Right lung (tissue), 10 donors: ENCODE measurements at places on chromosomes 13 and 19. TPM values are rescaled to one million over a fixed set of nuclear protein-coding genes. Genes with fewer than 3 reads are reported as not detected.

The QPCTL gene
- polyA plus RNA-seq = 7.2 TPM

The ZNF154 gene
- 41.1 TPM for polyA plus RNA-seq

The CGB7 gene
- polyA plus RNA-seq = 0.41 TPM

The RASAL3 gene
- polyA plus RNA-seq = 3.3 TPM

The FXYD7 gene
- 0.36 TPM for polyA plus RNA-seq

The CGB5 gene
- 0.59 TPM for polyA plus RNA-seq

The ZNF358 gene
- polyA plus RNA-seq = 45.1 TPM

The RFPL4AL1 gene
- polyA plus RNA-seq = not detected

The PRDX2 gene
- polyA plus RNA-seq = 304 TPM

The TGFBR3L gene
- 0.23 TPM for polyA plus RNA-seq

The GJA3 gene
- 0.10 TPM for polyA plus RNA-seq

The ZNF497 gene
- 3.8 TPM for polyA plus RNA-seq

The LILRB3 gene
- polyA plus RNA-seq = 1.8 TPM

The LILRB1 gene
- 2.0 TPM for polyA plus RNA-seq

The ZNF844 gene
- polyA plus RNA-seq = 26.6 TPM

- DNase-seq = no peak
These were observed 47.5 kb upstream of the MED4 start for GRCh38 chr13:48142436-48142835.

GRCh38 chr19:10961073-10961860 lies 437 bp downstream of the SMARCA4 start:
- peak; percentile 29 for DNase-seq

DNA sequence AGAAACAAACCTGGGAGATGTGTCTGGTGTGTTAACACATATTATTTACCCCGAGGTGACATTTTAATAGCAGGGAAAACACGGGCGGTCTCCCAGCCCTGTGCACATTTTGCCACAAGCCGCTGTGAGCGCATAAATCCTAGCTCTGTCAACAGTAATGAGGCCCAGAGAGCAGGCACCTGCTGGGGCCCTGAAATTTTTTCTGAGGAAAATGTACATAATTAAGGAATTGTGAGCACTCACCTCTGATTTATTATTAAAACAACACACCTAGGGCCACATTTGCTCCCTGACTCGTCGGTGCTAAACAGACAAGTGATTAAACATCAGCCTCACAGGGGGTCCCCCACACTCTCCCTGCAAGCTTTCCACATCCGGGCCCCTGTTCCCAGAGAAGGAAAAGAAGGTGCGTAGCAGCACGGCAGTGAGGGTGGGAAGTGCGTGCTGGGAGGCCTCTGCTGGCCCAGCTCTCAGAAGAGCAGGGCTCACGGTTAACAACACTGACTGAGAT lies 616.3 kb downstream of the UQCRFS1 start:
- no peak for DNase-seq

- no peak for DNase-seq
These were observed 58.3 kb upstream of the ZNF507 start for GRCh38 chr19:32287086-32287485.

DNA sequence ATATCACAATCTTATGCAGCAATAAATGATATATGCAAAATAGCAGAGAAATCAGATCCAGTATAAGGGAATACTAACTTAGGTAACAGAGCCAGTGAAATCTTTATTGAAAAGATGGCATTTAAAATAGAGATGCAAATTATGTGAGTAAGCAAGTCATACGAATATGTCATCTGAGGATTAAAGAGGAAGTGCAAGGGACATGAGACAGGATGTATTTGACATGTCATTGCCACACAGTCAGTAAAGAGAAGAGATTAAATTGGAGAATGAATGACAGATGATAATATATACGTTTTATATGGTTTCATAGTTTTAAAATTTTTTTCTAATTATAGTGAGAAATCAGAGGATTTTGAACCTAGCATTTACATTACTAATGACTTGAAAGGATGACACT lies 426.4 kb downstream of the SLITRK5 start:
- no peak for DNase-seq

GRCh38 chr13:36915106-36915505 lies 4.9 kb downstream of the SMAD9 start:
- DNase-seq = no peak

- no peak for DNase-seq
These were observed 9.8 kb upstream of the USPL1 start for GRCh38 chr13:30607908-30608307.

GRCh38 chr13:40961214-40961613 lies 57.9 kb downstream of the ELF1 start:
- no peak for DNase-seq

GRCh38 chr13:51313619-51314018 lies 25.9 kb upstream of the SERPINE3 start:
- DNase-seq = no peak

DNA sequence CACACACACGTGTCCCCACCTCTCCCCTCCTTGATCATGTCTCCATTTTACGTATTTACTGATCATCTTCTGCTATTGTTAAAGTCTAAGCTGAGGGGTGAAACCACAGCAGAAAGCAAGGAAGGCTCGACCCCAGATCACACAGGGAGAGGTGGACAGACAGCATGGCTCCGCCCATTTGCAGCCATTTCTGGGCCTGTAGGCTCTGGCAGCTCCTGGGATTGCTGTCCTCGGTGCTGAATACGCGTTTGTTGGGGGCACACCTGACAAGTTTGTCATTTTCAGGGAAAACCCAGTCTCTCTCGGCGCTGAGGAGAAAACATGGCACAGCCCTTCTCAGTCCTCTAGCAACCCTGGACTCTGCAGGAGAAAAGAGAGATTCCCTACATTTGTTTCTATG lies 8.0 kb downstream of the TMEM86B start:
- DNase-seq = no peak

GRCh38 chr19:48510421-48511268 lies 990 bp downstream of the LMTK3 start:
- no peak for DNase-seq

DNA sequence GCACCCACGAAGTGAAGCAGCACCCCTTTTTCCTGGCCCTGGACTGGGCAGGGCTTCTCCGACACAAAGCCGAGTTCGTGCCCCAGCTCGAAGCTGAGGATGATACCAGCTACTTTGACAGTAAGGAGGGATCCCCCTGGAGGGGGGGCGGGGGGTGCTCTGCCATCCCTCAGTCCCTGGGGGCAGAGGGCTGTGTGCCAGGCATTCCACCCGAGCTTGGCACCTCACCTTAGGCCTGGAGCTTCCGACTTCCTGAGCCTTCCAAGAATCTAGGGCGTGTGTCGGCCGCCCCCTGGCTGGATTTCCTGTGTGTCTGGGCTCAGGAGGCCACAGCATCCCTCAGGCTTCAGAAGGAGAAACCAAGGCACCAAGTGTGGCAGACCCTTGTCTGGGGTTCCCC lies 15.7 kb upstream of the PIK3R2 start:
- DNase-seq = no peak

DNA sequence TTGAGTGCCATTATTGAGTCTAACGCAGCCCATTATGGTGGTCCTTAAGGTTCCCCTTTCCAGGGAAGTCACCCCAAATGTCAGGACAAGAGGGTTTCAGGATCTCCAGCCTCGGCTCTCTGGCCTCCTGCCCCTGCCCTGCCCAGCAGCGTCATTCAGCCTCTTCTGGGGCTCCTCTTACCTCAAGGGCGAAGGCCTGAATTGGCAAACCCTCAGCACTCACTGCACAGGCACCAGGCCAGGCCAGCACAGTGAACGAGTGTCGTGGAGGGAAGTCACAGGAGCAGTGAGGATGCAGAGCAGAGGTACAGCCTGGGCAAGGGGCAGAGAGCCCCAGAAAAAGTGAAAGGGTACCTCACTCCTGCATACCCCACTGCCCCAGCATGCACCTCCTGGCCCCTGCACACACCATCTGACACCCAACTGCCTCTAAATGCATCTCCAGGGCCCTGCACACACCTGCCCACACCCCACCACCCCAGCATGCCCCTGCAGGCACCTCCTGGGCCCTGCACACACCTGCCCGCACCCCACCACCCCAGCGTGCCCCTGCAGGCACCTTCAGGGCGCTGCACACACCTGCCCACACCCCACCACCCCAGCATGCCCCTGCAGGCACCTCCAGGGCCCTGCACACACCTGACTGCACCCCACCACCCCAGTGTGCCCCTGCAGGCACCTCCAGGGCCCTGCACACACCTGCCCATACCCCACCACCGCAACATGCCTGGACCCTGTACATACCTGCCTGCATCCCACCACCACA lies 19.8 kb downstream of the SLC25A42 start:
- DNase-seq = no peak

GRCh38 chr19:54875506-54875905 lies 1.5 kb downstream of the FCAR start:
- DNase-seq = no peak

DNA sequence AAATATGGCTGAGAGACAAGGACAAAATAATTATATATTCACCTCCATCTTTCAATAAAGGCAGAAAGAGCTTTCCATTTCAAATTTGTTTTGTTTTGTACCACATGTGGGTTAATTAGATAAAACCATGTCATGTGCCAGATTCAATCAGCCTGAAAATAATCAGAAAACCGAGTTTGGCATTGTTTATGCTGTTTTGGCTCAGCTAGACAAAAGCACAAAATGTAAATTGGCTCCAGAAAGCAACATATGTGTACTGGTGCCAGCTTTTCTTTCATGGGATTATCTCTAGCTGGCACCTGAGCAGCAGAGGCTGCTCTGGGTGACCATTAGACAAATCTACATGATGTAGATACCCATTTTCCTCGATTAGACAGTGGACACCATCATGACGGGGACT lies 9.2 kb upstream of the DNAJC15 start:
- DNase-seq = no peak
